IMR-90 (cell line): ENCODE measurements at places on chromosomes 16 and 17. TPM values are rescaled to one million over a fixed set of nuclear protein-coding genes. Genes with fewer than 3 reads are reported as not detected.

Gene HP
- not detected in 2 replicates for total RNA-seq

Gene PIRT
- not detected in 2 replicates for total RNA-seq

Gene NPTX1
- 20.8 and 23.3 TPM in 2 replicates for total RNA-seq

Gene HCRT
- not detected in 2 replicates for total RNA-seq

Gene SULT1A4
- total RNA-seq: 0.28 and 1.1 TPM in 2 replicates

Gene PRSS36
- total RNA-seq: under 0.01 and 0.18 TPM in 2 replicates

Gene PMFBP1
- total RNA-seq: under 0.01 TPM in 1 of 2 replicates, not detected in the other

Gene NAGS
- 0.28 and 0.54 TPM in 2 replicates for total RNA-seq

Gene SMPD3
- total RNA-seq: not detected in 2 replicates

Gene ADORA2B
- total RNA-seq: 5.2 and 5.8 TPM in 2 replicates

Gene KIF18B
- 1.3 and 2.5 TPM in 2 replicates for total RNA-seq

Gene GSG1L
- not detected in 2 replicates for total RNA-seq

Gene FGF11
- 0.18 and 0.28 TPM in 2 replicates for total RNA-seq

Gene ST6GALNAC2
- total RNA-seq: not detected in 2 replicates

Gene COPZ2
- total RNA-seq: 41.0 and 60.5 TPM in 2 replicates

Gene CLDN6
- total RNA-seq: not detected in 2 replicates

- DNase-seq: no peak
These were observed 4.0 kb downstream of the FBXO39 start for GRCh38 chr17:6780001-6780400.

GRCh38 chr16:83968891-83969649, 1.0 kb downstream of the NECAB2 start:
- no peak for DNase-seq

DNA sequence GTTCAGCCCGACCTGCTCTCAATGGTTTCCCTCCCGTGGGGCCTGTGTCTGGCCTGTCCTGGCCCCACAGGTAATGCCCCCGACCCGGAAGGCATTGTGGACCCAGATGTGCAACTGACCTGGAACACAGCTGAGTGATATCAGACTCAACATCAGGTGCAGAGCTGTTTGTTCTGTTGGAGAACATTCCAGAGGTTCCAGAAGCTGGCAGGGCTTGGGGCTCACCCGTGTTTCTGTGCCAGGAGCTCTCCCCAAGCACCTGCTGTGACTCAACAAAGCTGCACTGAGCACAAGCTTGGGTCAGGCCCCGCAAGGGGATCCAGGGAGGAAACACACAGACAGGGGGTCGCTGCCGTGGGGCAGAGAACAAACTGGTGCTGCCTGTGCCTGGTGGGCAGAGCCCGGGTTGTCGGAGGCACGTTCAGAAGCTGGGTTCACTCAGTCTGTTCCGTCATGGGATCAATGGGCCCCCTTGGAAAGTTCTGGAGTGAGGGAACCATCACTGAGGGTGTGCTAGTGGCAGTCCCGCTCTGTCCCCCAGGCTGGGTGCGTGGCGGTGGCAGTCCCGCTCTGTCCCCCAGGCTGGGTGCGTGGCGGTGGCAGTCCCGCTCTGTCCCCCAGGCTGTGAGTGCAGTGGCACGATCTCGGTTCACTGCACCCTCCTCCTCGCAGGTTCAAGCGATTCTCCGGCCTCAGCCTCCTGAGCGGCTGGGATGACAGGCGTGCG, 22.1 kb downstream of the HS3ST6 start:
- DNase-seq: no peak

DNA sequence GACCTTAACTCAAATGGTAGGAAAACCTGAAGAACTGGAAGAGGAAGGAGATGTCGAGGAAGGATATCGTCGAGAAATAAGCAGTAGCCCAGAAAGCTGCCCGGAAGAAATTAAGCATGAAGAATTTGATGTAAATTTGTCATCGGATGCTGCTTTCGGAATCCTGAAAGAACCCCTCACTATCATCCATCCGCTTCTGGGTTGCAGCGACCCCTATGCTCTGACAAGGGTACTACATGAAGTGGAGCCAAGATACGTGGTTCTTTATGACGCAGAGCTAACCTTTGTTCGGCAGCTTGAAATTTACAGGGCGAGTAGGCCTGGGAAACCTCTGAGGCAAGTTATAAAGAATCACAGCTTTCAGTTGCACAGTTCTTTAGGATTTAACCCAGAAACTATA, 15.5 kb downstream of the ERCC4 start:
- no peak for DNase-seq

DNA sequence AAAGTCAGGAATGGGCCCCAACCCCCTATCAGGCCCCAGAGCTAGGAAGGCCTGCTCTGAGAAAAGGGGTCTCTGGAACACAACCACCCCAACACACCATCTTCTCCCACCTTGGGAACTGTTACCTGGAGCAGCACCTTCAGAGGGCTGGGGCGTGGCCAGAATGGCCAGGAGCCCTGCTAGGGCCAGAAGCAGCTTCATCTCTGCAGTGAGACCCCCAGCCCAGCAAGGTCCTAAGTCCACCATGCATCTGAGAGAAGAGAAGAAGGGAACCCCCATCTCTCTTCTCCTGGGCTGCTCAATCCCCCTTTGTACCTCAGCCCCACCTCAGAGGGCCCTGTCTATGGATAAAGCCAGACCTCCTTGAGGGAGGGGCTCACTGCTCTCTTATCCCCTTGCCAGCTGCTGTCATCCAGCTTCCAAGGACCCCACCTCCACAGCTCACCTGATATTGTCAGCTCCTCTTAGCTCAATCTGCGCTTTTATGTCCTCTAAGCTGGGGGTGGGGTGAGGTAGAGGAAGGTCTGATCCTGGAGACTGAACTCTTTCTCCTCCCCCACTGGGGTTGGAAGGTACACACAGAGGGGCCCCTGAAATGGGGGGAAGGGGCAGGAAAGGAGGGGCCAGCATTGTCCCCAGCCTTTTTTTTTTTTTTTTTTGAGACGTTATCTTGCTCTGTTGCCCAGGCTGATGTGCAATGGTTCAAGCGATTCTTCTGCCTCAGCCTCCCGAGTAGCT, at the start of gene MPO:
TSS of gene MPO (minus strand) at position 456 of the 738 bp plus-strand sequence. CDS start at position 279, 177 bp downstream.
- no peak for DNase-seq

- DNase-seq: no peak
These were observed 15.7 kb downstream of the FAM117A start for GRCh38 chr17:49748223-49748622.

DNA sequence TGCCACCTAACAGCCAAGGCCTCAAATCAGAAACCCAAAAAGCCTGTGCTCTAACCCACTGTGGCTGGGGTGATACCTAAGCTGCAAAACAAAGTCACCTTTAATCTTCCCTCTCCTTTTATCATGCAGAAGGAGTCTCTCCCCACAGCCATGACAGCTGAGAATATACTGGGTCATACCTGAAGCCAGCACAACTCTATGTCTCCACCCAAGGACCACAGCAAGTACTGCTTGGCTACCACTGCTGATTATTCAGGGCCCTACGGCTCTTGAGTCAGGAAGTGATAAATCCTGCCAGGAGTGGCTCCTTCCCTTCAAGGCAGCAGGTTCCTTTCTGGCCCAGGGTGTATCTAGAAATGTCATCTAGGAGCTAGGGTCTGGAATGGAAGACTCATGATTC, 151.5 kb upstream of the TOM1L1 start:
- no peak for DNase-seq

GRCh38 chr17:9576521-9577372, at the start of gene CFAP52:
Gene CFAP52, plus strand, starts transcription at chr17:9576642. Its CDS starts 54 bp downstream, at chr17:9576696.
- DNase-seq: peak; percentile 70

DNA sequence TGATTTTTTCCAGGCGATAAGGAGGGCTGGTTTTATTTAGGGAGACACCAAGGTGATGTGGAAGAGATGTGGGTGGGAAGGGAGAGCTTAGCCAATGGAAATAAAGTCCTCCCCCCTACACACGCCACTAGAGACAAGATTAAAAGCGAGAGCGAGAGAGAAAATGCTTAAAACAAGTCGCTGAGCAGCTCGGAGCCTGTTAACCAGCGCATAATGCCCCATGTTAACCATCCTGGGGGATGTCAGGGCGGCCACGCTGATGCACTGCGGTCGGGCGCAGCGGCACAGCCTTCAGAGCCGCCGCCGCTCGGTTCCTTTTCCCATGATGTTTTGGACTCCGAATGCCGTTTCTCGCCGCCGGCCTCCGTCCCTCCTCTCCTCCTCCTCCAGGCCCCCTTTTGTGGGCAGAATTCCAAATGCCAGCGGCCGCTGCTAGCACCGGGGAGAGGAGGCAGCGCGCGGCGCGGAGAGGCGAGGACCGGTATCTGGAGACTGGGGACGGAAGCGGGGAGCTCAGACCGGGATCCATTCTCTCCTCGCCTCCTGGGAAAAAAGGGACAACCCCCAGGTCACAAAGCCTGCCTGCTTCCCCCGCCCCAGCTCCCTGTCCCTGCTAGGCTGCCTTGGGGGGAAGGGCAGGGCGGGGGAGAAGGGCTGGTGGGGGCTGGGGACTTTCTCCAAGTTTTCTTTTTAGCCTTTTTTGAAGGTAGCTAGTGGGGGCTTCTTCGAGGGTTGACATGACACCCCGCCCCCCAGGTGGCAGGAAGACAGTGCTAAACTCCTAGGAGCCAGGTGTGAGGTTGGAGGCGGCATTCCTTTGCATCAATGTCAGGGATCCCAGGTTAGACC, 98.1 kb upstream of the CCL2 start:
- no peak for DNase-seq

- no peak for DNase-seq
These were observed 932 bp upstream of the NFE2L1 start for GRCh38 chr17:48047113-48047740.

- no peak for DNase-seq
These were observed 508.2 kb upstream of the KIF2B start for GRCh38 chr17:53314521-53314920.

GRCh38 chr17:63022567-63022966, 56.5 kb downstream of the TANC2 start:
- DNase-seq: no peak

GRCh38 chr17:78289802-78290363, 58.5 kb downstream of the TMEM235 start:
- peak; percentile 92 for DNase-seq

DNA sequence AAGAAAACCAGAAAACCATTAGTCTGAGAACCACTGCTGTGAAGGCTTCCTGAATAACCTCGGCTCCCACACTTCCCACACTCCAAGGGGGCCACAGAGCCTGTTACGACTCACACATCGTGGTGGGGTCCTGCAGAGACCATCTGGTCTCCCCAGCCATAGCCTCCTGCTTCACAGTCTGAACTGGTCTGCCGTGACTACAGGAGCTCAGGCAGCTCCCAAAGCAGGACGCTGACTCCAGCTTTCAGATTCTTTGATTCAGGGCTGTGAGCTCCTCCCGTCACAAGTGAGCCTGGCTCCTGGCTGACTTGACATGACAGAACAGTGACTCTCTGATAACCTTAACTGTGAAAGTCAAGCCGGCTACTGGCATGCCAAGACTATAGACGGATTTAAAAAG, 37.8 kb downstream of the CYB5D2 start:
- peak; percentile 12 for DNase-seq

GRCh38 chr16:65658349-65658748, 536.5 kb upstream of the CDH11 start:
- DNase-seq: peak; percentile 86

- peak; percentile 77 for DNase-seq
These were observed 59.0 kb downstream of the TANGO6 start for GRCh38 chr16:68902003-68902968.

DNA sequence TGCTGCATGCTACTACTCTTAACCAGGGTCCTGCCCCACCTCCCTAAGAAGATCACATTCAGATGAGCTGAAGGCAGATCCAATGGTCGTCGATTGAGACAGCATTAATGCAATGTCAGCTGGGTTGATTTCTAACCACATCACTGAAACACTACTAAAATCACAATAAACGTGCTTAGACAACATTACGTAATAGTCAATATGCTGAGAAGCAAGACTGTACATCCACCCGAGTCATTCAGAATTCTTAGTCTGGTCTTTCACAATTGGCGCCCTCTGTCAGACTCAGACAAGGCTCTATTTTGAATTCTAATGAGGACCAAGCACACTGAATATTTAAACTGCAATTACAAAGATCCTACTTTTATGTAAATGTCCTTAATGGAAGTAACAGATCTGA, 205.2 kb downstream of the STX8 start:
- peak; percentile 62 for DNase-seq

DNA sequence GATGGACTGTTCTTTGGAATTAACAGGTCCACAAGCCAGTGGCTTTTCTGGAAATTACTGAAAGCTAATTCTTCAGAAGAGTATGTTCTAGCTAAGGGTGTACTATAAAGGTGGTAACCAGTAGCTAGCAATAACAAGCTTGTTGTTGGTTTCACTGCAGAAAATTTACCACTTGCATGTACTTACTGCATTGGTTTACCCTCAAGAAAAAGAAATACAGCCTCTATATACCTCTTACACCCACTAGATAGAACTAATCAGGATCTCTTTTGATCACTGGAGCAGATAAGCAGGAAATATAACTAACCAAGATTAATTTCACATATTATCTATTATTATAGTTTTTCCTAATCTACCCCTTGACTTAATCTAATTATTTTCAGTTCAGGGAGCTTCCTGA, 184.9 kb upstream of the TBX2 start:
- DNase-seq: no peak

- DNase-seq: peak; percentile 15
These were observed 651 bp upstream of the EIF1 start for GRCh38 chr17:41687828-41688640.

GRCh38 chr16:89289428-89290395, 72.2 kb downstream of the ZNF778 start:
- peak; percentile 57 for DNase-seq

DNA sequence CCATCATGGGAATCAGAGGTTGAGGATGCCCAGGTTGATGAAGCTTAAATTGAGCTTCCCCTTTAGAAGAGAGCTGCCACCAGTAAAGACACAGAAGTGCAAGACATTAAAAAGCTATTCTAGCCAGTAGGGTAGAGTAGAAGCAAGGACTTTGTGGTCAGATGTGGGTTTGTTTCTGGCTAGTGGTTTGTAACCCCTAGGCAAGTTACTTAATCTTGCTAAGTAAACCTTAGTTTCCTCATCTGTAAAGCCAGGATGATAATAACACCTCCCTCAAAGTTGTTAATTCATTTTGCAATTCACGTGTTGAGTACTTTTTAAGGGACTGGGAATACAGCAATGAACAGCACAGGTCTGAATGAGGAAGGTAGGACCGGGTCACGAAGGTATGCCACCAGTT, 3.6 kb downstream of the SNTB2 start:
- no peak for DNase-seq

DNA sequence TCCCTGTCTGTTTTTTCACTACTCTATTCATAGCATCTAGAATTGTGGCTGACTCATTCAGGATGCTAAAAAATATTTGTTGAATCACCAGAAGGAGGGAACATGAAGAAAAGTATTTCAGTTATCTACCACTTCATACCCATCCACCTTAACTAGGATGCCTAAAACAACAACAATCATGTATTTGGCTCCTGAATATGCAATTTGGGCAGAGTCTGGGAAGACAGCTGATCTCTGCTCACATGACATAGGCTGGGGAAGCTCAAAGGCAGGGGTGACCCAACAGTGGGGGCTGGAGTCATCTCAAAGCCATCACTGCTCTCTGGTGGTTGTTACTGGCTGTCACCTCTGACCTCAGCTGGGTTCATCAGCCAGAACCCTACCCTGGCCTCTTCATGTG, 80.1 kb upstream of the RPL38 start:
- no peak for DNase-seq
